Thoracic aorta (tissue), 2 donors: ENCODE measurements at places on chromosomes 7 and 10. TPM values are rescaled to one million over a fixed set of nuclear protein-coding genes. Genes with fewer than 3 reads are reported as not detected.

The FAM25C gene
- not detected for total RNA-seq

DNA sequence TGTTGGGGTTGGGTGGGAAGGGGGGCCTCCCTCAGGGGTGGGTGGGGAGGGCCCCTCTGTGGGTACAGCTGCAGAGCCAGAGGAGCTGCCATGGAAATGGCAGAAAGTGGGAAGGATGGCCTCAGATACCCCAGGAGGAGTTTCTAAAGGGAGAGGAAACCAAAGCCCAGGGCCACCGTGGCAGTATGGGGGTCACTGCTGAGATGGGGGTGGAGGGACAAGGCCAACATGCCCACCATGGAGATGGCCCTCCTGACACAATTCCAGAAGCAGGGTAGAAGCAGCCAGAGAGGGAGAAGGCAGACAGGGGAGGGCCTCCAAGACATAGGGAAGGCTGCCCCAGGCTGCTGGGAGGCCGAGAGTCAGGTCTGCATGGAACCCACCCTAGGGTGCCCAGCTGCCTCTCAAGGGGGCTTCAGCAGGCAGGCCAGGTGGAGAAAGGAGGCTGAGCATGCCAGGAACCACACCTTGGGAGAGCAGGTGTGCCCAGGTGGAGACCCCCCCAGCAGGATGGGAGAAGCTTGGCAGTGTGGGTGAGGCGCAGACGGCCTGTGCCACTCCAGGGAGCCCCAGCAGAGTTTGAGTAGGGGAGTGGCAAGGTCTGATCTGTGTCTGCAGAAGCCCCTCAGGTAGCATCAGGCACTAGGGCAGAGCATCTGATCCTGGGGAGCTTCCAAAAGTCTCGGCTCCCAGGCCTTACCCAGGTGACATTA, 146.8 kb downstream of the ARHGAP22 start:
- no peaks in the 10 kb centered on the region for H3K27me3 ChIP-seq
- no peaks in the 10 kb centered on the region for H3K36me3 ChIP-seq
- H3K27ac ChIP-seq = no peak overlapping the region
- no peak for DNase-seq
- no peak overlapping the region for H3K4me3 ChIP-seq

The RBM33 gene
- total RNA-seq = 80.3 TPM

DNA sequence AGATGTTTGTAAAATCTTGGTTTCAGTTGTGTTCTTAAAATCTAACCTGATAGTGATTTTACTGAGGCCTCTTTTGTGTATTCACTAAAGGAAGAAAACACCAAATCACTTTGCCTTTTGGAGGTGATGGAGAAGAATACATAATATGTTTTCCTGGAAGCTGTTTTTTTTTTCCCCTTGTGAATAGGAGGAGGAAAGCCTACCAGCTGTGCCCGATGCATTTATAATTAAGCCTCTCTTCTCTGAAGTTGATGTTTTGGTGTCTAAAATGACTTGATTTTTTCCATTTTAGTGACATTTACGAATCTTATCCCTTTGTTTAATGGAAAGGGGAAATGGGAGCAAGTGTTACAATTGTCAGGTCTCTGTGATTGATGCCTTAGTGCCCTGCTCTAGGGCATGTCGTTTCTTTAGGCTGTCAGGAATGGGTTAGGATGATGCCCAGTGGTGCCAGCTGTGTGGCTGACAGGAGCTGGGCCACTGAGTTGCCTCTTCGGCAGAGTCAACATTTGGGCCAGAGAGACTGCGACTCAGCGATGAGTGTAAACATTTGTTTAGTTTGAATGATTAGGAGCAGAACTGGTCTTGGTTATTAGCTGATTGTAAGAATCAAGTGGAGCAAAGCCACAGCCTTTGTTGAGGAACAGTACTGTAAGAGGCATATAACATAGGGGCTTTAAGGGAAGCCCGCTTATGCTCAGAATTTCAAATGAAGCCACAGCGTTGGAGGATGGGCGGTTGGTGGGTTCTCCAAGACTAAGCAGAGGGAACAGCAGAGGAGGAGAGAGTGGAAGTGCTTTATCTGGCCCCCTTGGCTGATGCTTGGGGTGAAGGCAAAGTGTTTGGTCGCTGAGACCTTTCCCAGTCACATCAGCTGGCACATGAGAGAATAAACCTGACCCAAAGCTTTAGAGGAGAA, 81.6 kb downstream of the CDK14 start:
- no peak overlapping the region for H3K27ac ChIP-seq
- no peaks in the 10 kb centered on the region for H3K4me1 ChIP-seq
- H3K4me3 ChIP-seq = no peak overlapping the region
- no peaks in the 10 kb centered on the region for H3K27me3 ChIP-seq

The RAMP3 gene
- total RNA-seq = 76.5 TPM

GRCh38 chr10:9010093-9010492, 955.6 kb downstream of the GATA3 start:
- DNase-seq = no peak
- H3K27ac ChIP-seq = no peak overlapping the region
- no peaks in the 10 kb centered on the region for H3K4me1 ChIP-seq
- H3K36me3 ChIP-seq = no peaks in the 10 kb centered on the region

- no peaks in the 10 kb centered on the region for H3K27me3 ChIP-seq
- peaks cover 16% of the 10 kb centered on the region for H3K4me1 ChIP-seq
- peak overlapping the region; percentile 85 for H3K27ac ChIP-seq
- H3K4me3 ChIP-seq = peak overlapping the region; percentile 47
- peak; percentile 67 for DNase-seq
- H3K36me3 ChIP-seq = no peaks in the 10 kb centered on the region
Observed at GRCh38 chr10:32149252-32149955, 93.2 kb upstream of the KIF5B start.

DNA sequence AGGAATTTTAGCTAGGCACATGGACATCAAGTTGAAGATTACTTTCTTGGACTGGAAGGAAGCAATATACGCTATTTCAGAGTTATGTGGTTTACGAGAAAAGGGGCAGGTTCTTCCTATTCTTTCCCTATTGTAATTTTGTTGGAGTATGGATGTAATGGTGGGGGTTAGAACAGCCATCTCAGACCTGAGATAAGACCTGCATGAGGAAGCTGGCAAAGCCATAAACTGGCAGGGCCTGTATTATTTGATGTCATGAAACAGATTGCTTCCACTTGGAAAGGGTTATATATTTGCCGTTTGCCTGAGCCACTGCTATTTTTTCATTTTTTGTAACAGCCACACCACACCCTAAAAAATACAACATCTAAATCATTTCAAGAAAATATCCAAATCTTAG, 220.5 kb upstream of the MAGI2 start:
- H3K27ac ChIP-seq = no peak overlapping the region
- DNase-seq = no peak
- no peak overlapping the region for H3K4me3 ChIP-seq
- no peaks in the 10 kb centered on the region for H3K4me1 ChIP-seq
- H3K36me3 ChIP-seq = no peaks in the 10 kb centered on the region
- H3K27me3 ChIP-seq = peaks cover 3% of the 10 kb centered on the region

- DNase-seq = no peak
- peaks cover 52% of the 10 kb centered on the region for H3K36me3 ChIP-seq
- no peaks in the 10 kb centered on the region for H3K27me3 ChIP-seq
- H3K4me3 ChIP-seq = no peak overlapping the region
Observed at GRCh38 chr10:92486637-92487036, 87.3 kb downstream of the IDE start.
